ENCODE measurements at places on chromosomes 3 and 15.

DNA sequence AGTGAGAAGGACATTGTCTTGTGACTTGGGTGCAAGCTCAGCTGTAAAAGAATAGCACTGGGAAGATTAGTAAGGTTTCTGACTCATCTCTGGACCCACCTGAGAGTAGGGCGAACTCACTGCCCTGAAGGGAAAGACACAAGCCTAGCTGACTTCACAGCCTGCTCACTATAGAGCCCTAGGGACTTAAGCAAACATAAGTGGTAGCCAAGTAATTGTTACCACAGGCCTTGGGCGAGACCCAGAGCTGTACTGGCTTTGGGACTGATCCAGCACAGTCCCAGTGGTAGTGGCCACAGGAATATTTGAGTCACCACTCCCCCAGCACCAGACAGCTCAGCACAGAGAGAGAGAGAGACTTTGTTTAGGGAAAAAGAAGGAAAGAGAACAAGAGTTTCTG lies 429.9 kb downstream of the TBL1XR1 start:
- no peak for DNase-seq

DNA sequence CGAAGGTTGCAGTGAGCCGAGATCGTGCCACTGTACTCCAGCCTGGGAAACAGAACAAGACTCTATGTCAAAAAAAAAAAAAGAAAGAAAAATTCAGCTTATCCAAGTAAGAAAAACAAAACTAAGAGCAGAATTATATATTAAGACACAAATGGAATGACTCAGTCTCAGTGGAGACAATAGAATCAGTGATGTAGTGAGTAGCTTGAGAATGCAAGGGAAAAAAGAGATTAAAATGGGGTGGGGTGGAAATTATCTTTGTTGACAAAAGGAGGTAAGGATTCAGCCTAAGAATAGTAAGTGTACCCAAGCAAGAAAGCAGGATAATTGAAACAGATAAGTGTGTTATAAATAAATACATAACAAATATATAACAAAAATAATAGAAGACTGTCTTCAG lies 70.7 kb downstream of the BLM start:
- DNase-seq, result no peak

DNA sequence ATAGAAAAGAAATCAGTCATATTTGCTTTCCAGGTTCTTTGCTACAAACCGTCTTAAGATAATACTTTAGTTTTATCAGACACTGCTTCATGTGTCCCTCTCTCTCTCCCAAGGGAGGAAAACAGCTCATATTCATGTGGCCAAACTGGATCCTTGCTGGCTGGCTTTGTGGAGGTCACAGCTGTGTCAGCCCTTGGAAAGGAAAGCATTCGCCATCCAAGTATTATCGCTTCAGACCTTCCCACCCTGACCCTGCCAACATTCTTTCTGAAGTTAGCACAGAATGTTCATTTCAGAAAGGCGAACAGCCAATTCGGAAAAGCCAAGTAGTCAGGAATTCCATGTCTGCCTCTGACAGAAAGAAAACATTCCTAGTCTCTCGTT lies 213.6 kb downstream of the FEZF2 start:
- no peak for DNase-seq

DNA sequence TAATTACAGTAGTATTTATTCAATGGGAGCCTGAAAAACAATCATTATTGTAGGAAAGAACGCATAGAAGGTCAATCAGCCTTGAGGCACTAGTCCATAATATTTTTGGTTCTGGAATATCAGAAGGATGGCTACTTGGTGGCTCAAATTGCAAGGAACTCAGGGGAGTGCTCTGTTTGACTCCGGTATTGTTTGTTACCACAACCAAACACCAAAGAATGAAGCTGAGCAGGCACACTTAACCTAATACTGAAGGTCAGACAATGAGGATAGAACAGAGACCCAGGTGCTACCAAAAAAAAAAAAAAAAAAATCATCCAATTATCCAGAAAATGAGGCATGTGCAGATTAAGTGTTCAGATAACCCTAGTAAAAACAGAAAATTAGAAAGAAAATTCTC lies 11.1 kb upstream of the SATB1 start:
- no peak for DNase-seq

GRCh38 chr3:18780959-18781358 lies 355.8 kb upstream of the SATB1 start:
- no peak for DNase-seq

DNA sequence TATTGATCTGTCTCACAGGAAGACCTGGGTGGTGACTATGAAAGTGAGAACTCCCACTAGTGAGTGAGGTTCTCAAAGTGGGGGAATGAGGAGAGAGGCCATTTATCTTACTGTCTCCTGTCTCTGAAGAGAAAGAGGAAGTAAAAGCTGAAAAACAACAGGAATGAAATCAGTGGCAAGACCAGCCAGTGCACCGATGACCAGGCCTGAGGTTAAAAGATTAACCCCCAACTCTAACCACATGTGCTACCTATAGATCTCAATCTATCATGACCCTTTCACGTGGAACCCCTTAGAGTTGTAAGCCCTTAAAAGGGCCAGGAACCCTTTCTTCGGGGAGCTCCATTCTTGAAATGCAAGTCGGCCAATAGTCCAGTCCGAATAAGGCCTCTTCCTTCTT lies 239.3 kb upstream of the CNTN6 start:
- no peak for DNase-seq

- DNase-seq, result no peak
Measured at GRCh38 chr3:128734523-128735189, 8.7 kb downstream of the RAB7A start.

- no peak for DNase-seq
Measured at GRCh38 chr15:101049282-101049681, 130.1 kb downstream of the LRRK1 start.

DNA sequence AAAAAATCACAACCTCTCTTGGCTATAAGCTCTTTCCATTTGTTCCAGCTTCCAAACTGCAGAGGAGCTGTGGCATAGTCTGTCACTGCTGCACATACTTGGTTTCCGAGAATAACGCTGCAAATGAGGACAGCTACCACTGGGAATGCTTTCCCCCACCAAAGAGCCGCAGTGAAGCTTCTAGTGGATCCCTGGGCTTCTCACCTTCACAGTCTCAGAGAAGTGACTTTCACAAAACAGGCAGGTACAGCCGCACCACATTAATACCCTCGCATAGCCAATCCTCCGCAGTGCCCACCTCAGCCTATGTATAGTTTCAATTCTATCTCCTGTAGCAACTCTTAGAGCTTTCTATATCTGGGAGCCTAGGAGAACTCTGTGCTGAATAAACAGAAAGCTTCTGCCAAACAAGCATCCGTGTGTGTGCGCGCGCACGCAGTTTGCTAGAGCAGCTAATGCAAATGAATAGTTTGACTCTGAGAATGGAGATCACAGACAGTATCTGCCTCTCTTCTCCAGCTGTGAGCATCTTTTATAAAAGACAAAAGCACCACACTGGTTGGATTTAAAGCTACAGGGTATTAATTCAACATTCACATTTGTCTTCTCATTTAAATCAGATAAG lies 81.9 kb upstream of the PLXND1 start:
- peak; percentile 72 for DNase-seq

DNA sequence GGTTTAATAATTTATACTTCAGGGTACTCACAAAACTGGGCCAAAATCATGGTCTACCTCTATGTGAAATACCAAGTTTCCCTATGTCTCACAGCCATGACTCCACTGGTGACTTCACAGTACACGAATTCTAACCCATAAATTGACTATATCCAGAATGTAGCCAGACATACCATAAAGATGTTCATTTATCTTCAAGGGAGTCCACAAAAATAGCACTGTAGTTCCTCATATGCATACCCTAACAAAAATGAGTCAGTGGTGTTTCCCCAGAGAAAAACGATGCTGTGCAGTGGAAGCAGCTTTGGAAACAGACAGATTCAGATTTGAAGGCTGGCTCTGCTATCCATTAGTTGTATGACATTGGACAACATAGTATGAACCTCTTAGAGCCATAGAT lies 438.8 kb downstream of the FHIT start:
- no peak for DNase-seq

GRCh38 chr15:74394090-74394846 lies 26.8 kb upstream of the CYP11A1 start:
- DNase-seq, result no peak

GRCh38 chr15:39746176-39746575 lies 36.5 kb downstream of the FSIP1 start:
- DNase-seq, result no peak

DNA sequence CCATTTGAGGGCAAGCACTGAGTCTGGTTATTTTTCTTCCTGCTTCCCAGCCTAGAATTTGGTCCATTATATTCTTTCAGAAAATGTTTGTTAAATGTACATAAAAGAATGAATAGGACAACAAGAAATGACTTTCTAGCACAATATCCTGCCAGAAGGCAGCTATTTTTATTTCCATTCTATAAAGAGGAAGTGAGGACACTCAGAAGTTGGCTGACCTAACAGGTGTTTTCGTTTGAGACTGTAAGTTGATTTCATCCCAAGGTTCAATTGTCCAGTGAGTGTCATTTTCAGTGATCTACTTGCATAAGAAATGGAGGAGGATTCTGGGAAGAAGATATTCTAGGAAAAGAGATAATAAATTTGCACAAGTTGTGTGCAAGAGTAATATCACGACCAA lies 191.9 kb upstream of the POU1F1 start:
- no peak for DNase-seq

- DNase-seq, result no peak
Measured at GRCh38 chr3:15438983-15439382, 11.6 kb downstream of the EAF1 start.

DNA sequence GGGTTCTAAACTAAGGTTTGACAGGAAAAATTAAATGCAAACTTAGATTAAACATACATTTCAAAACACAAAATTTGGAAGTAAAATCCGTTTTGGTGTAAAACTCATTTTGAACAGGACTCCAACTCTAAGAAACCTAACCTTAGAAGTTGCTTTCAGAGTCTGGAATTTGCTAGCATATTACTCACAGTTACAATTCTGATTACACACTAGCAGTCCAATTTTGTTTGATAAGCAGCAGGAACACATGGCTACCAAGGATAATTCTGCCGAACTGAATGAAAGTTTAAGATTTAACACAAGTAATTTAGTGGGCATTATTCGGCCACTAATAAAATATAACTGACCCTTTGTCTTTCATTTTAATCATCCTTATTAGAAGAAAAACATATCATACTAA lies 49.6 kb downstream of the FRMD5 start:
- no peak for DNase-seq

GRCh38 chr3:2303566-2303965 lies 204.9 kb downstream of the CNTN4 start:
- peak; percentile 57 for DNase-seq

DNA sequence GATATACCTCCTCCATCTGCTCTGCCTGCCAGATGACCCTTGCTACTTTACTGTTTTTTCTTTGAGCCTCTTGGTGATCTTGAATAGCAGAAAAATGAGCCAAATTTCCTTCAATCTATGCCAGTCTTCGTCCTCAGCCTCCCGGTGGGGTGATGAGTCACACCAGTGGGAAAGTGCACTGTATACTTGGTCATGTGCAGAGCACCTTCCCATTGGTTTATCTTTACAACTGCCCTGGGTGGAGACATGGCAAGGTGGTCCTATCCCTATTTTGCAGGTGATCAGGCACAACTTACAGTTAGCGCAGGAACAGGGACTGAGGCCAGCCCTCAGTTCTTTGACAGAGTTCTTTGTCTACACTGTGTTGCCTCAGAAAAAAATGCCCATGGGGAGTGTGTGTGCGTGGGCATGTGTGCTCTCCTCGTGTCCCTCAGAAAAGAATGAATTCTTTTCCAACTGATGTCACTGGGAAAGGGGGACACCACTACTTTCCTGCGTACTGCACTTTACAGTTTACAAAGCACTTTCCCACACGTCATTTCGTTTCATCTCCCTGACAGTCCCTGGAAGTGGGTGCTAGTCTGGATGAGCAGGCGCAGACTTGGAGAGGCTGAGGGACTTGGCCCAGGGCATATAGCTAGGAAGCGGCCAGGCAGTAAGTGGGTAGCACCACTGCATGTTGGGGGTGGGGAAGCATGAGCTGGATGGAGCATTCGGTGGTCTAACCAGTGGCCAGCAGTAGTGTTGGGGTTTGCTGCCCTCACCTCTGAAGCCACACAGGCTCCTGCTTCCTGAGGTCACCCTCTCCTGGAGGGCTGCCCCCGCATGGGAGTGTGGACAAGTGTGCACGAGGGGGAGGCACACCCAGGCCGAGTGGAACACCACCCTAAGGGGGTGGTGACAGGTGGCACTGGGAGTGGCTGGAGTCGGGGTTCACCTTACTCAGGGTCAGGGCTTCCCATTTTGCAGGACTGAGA lies 24.1 kb downstream of the SMAD3 start:
- no peak for DNase-seq

GRCh38 chr3:47685037-47685436 lies 96.7 kb downstream of the SMARCC1 start:
- no peak for DNase-seq

- no peak for DNase-seq
Measured at GRCh38 chr15:90596943-90597342, 67.2 kb downstream of the CRTC3 start.

Data from neuronal stem cell (in vitro differentiated cells).